ENCODE measurements at places on chromosomes 7 and 10.

- no peak for DNase-seq
Observed at GRCh38 chr7:42189535-42189934, 47.5 kb downstream of the GLI3 start.

DNA sequence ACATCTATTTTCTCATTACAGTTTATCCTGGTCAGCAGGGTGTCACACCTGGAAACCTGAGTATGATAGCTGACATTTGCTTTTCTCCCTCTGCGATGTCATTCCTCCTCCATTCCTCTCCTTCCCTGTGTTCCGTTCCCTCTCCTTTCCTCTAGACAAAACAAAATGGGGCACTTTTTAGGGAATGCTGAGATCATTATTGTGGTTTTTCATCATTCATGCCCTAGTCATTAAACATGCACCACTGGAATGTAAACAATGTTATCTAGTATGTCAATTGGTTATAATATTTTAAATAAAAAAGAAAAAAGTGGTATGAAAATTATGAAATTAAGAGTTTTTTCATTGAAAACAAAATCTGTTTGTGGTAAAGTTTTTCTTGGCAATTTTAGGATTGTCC, 132.6 kb downstream of the MAPK8 start:
- DNase-seq: no peak

- no peak for DNase-seq
Observed at GRCh38 chr10:37572206-37572605, 285.2 kb downstream of the ZNF248 start.

DNA sequence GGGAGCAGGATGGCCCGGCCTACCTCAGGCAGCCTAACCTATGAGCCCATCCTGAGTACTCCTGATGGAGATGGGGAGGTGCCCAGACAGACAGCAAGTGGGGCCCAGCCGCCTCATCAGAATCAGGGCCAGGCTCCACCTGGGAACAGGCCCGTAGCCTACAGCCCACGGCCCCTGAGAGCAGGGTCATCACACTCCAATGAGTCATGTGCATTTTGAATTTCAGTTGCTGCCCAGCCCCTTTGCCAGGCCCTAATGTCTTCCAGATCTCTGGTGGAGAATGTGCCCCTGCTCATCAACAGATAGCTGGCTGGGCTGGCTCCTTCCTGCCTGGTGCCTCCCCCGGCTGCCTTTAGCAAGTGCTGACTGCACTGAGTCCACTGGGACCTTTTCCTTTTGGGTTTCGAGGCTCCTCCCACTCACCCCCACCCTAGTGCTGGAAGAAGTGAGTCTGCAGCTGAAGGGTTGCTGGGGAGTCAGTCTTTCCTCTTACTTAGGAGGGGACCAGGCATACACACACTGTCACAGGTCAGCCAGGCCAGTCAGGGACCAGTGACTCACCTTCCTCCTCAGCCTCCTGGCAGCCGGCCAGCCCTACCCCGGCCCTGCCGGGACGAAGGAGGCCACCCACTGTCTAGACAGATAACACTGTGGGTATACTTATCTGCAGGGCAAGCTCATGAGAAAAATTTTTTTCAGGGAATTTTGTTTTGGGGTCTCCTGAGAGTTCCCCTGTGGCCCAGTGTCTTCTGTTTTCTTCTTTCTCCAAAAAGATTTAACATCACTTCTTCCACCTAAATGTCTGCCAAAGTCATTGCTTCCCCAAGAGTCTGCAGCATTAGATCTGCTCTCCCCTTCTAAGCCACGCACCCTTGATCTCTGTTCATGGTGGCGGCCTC, 9.1 kb upstream of the ASIC3 start:
- DNase-seq: peak; percentile 77

GRCh38 chr7:37718585-37718984, 35.0 kb downstream of the GPR141 start:
- DNase-seq: no peak

- DNase-seq: no peak
Observed at GRCh38 chr7:101948650-101949049, 131.2 kb downstream of the CUX1 start.

DNA sequence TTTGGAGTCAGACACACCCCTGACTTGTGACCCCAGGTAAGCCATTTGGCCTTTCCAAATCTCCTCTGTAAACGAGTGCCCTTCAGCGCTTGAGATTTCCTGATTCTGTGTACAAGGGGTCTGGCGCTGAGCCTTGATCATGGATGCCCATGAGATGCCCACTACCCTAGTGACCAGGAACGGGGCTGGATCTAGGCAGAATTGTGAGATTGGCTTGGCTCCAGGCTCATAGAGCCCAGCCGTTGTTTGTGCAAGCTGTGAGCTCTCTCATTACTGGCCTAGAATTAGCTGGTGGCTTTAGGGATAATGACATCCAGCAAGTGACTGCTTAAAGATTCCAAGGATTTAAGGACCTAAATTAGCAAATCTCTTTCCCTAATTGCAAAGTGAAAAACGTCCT, 84.9 kb downstream of the CAMK1D start:
- no peak for DNase-seq

DNA sequence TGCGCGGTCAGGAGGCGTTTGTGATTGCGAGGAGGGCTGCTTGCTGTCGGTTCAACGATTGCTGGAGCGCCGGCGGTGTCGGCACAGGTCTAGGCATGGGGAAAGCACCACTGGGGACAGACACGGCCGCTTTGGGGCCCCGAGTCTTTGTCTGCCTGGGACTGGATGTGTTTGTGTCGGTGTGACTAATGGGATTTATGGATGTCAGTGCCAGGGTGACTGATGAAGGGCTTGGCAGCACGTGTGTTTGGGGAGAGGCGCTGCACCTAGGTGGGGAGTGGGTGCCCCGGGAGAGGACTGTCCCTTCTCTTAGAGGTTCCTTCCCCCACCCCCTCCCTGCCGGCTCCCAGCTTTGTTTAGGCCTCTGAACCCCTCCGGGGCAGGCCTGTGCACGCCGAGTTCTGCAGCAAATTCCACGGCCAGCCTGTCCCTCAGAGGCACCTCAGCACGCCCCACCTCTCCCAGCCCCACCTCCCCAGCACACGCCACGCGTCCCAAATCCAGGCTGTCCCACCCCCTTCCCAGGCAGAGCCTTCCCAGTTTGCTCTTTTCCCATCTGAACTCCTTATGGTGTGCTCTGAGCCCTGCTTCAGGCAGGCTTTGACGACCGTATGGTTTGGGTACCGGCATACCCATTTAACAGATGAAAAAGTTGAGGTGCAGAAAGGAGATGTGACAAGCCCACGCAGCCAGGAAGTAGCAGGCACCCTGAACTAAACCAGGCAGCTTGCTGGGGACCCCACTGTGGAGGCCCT, 6.4 kb upstream of the TNRC18 start:
- no peak for DNase-seq

GRCh38 chr7:74183653-74184450, 9.7 kb downstream of the EIF4H start:
- DNase-seq: no peak

DNA sequence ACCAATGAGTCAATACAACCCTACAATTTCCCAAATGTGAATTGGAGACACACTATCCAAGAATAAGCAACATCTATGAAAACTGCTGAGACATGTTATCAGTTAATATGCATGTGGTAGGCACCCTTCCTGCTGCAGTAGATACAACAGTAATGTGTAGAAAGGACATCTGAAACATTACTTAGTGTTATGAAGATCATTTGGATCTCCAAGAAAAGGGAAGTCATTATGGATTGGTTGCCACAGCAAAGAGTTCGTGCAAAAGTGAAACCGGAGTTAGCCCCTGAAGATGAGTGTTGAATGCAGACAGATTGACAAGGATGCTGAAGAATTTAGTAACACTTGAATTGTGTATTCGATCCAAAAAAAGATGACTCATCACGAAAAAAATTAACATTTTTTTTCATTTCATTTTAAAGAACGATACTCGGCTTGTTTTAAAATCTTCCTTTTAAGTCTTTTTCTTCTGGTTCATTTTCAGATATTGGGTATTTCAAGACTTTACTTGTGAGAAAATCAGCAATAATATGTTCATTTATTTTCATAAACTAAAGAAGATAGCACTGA, 322.4 kb upstream of the KLF6 start:
- DNase-seq: no peak

GRCh38 chr10:26628395-26628794, 69.1 kb upstream of the PDSS1 start:
- DNase-seq: no peak

DNA sequence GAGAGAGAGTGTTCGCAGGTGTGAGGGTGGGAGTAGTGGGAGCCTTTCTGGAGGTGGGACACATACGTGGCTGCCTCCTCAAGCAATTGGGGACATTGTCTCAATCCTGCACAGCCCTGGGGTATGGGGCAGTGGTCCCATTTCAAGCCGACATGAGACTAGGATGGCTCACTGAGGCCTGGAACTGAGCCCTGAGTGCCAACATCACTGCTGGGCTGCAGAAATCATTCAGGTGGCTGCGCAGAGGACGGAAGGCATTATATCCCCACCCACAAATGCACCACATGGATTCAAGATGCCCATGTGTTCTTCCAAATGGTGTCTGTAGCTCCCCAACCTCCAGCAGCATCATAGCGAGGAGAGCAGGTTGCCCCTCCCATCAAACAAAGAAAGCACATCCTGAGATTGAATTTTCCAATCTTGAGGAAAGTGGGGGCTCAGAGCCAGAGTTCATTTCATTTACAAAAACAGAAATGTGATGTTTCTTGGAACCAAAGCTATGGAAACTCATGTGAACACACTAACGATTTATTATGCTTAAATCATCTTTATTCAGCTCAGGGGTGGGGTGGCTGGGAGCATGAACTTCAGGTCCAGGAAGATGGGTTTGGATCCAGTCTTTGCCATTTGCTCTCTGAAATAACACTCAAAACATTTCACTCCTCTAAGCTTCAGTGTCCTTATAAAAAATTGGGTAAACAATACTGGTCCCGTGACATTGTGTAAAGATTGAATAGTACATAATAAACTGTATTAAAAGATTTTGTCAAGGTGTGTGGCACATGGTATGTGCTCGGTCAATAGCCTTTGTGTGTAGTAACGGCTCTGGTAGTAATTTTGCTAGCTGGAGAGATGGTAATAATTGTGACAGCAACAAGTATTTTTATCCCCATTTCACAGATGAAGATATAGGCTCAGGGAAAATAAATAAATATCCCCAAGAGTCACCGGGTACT, 4.6 kb downstream of the SFTPA2 start:
- DNase-seq: no peak

DNA sequence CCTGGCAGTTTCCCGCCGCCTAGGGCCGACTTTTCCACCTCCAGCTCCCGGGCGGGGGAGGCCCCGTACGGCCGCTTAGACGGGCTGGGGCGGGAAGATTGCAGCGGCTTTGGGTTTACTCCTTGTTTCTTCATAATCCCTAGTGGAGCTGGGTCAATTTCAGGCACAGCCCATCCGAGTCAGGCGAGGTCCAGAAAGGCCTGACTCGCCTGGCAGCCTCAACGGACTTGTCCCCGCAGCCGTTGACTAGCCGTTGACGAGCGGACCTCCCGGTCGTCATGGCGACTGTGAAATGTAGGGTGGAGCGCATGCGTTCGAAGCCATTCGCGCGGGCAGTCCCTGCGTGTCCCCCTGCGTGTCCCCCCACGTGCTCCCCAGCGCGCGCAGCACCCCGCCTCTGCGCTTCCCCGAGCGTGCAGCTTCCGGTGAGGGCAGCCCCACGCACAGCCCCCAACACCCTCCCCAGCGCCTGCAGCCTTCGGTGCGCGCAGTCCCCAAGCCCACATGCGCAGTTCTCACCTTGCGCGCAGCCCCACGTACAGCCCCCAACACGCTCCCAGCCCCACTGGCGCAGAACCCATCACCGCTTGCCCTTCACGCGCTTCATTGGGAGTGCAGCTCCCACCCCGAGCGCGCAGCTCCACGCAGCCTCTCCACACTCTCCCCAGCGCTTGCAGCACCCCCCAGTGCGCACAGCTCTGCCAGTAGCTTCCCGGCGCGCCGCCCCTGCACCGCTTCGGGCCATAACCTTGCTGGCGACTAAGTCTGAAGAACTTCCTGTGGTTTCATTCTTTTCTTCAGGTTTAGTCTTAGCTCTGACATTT, 67.8 kb downstream of the TBX20 start:
- peak; percentile 58 for DNase-seq

- DNase-seq: no peak
Observed at GRCh38 chr7:23687011-23687410, 7.0 kb downstream of the FAM221A start.

DNA sequence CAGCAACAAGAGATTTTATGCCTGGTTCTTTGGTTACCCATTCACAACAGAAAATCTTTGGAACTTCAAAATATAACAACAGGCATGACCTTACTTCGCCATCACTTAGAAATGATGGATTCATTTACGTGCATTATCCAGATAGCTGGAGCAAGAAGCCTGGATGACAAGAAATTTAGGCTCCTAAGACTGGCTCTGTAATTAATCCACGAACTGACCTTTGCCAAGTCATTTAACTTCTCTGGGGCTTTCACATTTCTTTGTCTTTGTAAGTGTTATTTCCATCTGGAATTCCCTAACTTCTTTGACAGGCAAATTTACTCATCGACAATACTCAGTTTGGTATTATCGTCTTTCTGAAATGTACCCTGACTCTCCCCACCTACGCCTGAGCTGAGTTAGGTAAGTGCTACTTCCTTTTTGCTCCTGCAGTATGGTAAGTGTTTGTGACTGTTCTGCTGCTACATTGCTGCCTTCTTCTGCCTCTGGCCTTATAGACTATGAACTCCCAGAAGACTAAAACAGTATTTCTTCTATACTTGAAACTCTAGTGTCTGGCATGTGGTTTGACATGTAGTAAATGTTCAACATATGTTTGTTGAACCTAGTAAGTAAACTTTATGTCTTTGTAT, 5.5 kb upstream of the MDFIC start:
- DNase-seq: no peak

GRCh38 chr10:124125305-124126116, 32.1 kb upstream of the CHST15 start:
- no peak for DNase-seq
